Cerebellar nuclear complex (tissue), 1 donor: ENCODE measurements at places on chromosomes 7 and 10.

DNA sequence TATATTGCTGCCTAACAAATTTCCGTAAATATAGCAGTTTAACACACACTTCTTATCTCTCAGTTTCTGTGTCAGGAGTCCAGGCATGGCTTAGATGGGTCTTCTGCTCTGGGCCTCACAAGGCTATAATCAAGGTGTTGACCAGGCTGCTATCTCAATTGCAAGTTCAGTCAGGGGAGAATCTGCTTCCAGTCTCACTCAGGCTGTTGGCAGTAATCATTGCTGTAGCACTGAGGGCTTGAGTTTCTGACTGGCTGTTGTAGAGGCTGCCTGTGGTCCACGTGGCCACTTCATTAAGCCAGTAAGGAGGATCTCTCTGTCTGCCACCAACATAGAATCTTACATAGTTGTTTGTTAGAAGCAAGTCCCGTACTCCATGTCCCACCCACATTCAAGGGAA is 138.4 kb downstream of the ST7 start:
- DNase-seq: no peak

GRCh38 chr7:39413636-39414223 is 152.5 kb upstream of the YAE1 start:
- no peak for DNase-seq

GRCh38 chr7:159010411-159010810 is 134.3 kb downstream of the VIPR2 start:
- DNase-seq: no peak

DNA sequence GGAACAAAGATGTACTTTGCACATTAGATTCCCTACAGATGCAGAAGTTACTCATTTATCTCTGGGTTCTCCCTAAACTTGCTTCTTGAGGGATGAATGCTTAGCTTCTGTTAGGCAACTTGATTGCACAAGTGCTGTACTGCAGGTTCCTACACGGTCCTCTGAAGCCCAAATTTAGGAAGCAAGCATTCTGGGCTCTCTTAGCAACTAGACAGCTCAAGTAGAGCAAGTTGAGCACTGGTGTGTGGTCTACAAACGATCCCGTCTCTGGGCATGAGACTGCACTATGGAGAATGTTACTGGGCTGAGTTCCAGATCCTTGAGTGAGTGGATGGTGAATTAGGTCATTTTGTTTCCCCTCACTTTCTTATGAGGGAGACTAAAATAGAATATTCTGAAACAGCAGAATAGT is 14.3 kb downstream of the SEMA3D start:
- DNase-seq: no peak

DNA sequence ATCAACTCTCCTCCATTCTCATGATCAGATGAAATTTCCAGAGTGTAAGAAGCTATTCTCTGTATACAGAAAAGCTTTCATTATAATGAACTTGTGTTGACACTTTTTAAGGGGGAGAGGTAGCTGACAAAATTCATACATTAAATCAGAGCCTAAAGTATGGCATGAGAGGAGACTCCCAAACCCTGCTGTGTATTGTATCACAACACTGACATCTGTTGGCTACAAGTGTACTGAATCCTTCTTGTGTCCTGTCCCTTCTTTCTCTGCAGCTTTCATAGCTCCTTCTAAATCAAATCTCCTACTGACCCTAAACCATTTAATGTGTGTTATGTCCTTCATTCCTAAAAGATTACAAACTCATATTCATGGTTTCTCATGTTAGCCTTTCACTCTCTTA is 70.9 kb downstream of the GCC1 start:
- no peak for DNase-seq

- no peak for DNase-seq
Observed at GRCh38 chr7:37320848-37321468, 127.7 kb downstream of the ELMO1 start.

- DNase-seq: no peak
Observed at GRCh38 chr10:16231734-16232435, 204.9 kb upstream of the PTER start.

DNA sequence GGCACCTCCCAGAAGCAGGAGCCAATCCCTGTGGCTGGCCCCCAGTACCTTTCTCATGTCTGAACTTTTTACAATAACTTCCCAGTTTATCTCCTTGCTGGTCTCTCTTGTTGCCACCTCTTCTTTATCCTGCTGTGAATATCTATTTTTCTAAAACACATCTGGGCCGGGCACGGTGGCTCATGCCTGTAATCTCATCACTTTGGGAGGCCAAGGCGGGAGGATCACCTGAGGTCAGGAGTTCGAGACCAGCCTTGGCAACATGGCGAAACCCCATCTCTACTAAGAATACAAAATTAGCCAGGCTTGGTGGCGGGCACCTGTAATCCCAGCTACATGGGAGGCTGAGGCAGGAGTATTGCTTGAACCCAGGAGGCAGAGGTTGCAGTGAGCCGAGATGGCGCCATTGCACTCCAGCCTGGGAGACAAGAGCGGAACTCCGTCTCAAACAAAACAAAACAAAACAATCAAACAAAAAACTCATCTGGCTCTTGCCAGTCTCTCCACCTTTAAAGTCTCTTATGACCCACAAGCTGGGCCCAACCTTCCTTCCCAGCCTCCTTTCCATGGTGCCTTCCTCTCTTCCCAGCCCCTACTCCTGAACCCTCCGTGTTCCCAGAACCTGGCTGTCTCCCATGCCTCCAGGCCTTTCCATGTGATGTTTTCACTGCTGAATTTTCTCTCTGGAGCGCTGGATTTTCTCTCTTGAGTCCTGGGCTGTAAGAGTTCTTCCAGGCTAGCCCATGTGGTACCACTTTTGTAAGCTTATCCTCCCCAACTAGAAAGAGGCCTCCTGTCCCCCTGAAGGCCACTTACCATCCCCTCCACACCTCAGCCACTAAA is 51.3 kb downstream of the HIP1 start:
- DNase-seq: no peak

- DNase-seq: no peak
Observed at GRCh38 chr10:15046626-15047025, 2.9 kb downstream of the OLAH start.

- DNase-seq: no peak
Observed at GRCh38 chr7:45050198-45050597, 38.6 kb downstream of the NACAD start.

GRCh38 chr10:90125456-90126255 is 424.3 kb downstream of the KIF20B start:
- no peak for DNase-seq

DNA sequence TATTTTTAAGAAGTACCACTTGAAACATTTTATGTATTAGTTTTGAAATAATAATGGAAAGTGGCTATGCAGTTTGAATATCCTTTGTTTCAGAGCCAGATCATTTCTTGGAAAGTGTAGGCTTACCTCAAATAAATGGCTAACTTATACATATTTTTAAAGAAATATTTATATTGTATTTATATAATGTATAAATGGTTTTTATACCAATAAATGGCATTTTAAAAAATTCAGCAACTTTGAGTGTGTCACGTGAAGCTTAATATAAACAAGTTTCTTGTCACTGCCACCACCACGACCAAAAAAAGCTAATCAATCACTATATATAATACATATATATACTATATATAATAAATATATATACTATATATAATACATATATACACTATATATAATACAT is 4.8 kb downstream of the IL6 start:
- no peak for DNase-seq

DNA sequence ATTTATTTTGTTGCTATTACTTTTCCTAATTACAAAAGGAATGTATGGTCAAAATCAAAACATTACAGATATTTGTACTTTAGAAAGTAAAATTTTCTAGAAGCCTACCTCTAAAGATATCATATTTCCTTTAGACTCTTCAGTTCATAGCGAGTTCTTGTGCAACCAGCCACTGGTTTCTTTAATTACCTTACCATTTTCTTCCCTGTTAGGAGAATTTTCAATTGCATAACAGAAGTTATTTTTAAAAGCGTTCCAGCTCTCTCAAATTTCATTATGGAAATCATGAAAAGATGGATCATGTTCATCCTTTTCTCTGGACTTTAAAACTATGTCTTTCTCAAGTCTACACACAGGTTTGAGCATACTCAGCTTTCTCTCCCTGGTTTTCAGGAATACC is 5.0 kb upstream of the TRUB1 start:
- no peak for DNase-seq

GRCh38 chr10:119762805-119763798 is 37.3 kb downstream of the INPP5F start:
- DNase-seq: no peak

DNA sequence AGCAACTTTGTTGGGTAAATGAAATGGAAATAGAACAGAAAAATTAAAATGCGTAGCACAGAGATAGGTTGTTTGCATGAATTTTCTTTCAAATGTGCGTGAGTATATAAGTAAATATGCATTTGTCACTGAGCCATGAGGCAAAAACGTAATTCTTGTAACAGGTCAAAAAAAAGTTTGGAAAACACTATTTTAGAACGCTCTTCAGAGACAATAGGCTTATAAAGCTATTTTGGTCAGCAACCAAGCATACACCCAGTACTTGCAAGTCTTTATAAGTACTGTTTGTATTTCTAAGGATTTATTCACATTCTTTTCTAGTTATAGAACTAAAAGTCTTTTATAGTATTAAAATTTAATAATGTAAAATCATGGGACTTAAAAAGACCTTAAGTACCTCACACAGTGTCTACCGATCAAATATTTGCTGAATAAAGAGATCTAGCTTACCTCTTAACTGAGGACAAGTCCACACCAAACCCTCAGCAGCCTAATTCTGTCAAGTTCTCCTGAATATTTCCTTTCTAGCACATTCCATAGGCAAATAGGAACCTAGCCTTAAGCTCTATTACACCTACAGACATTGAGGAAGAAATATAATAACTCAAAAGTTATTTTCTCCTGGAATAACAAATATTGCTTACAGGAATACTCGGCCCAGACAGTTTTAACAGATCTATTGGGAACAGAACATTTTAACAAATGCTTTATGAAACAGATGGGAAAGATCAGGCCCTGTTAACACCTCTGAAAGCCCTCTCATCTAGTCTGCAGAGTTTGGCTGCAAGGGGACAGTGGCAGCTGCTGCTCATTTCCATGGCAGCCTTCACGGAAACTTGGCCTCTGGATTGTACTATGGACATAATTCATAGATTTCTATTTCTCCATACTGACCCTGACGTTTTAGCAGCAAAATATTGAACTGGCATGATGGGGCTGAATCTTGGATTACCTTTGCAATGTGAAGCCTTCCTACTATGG is 8.8 kb downstream of the CRPPA start:
- no peak for DNase-seq

DNA sequence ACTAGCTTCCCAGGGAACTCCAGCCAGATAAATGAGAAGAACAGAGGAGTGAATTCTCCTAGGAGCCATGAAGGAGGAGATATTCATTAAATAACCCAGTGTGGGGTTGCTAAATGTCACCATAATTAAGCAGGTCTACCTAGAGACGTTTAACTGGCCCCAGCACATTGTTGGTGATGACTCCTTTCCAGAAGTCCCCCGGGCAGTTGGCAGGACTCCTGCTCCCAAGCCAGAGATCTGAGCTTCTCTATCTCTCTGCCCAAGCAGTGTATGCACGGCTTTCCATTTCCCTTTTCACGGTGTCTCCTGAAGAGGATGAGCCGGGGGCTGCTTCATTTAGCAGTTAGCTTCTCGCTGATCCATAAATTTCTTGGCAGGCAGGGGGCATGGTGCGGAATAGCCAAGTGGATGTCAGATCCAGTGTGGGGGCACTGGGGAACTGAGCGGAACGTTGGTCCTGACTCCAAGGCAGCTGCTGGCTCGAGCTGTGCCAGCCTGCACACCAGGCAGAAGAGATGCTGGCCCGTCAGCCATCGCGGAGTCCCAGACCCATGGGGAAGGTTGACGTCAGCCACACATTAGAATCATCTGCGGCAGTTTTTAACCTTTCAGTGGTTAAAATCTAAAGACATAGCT is 142.0 kb upstream of the NPY start:
- no peak for DNase-seq

DNA sequence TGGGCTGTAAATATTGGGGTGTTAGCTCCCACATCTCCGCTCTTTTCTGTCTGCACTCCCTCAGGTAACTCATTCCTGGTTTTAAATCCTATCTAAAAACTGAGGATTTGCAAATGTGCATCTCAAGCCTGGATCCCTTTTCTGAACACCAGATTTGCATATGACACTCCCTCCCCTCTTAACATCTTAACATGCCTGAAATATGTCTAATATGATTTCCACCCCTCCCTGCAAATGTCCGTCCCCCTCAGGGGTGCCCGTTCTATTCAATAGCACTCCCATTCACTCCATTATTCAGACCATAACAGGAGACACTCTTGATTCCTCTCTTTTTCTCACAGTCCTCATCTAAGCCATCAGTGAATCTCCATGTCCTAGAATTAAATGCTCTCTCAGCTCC is 8.3 kb upstream of the CALD1 start:
- no peak for DNase-seq

DNA sequence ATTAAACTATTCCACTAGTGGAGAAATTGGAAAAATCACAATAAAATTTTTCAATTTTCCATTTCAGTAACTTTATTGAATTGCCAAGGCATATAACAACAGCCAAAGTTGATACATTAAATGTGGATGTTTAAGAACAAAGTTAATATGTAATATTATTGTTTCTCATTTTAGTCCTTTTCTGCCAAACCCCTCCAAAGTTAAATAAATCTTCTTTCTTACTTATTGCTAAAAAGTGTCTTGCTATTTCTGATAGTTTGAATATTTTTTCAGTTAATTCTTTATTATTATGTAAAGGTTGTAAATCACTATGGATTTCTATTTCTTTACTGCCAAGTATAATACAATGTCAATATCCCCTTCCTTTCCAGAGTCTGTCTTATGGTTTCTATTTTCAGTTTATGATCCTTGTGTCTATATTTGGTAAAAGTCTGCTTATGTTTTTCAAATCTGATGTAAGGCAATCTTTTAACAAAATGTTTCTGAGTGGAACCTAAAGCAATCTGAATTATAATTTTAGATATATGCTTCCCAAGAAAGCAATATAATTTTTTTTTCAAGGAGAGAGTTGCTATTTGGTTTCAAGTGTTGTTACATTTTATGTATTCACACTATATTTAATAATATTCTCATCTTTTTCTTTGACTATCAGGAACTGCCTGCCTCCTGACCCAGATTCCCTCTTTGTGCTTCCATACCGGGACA is 80.3 kb upstream of the RHOBTB1 start:
- no peak for DNase-seq

GRCh38 chr7:90804370-90804769 is 208.2 kb downstream of the CDK14 start:
- no peak for DNase-seq

GRCh38 chr7:142485617-142486226 is 227.9 kb upstream of the PRSS58 start:
- DNase-seq: no peak

DNA sequence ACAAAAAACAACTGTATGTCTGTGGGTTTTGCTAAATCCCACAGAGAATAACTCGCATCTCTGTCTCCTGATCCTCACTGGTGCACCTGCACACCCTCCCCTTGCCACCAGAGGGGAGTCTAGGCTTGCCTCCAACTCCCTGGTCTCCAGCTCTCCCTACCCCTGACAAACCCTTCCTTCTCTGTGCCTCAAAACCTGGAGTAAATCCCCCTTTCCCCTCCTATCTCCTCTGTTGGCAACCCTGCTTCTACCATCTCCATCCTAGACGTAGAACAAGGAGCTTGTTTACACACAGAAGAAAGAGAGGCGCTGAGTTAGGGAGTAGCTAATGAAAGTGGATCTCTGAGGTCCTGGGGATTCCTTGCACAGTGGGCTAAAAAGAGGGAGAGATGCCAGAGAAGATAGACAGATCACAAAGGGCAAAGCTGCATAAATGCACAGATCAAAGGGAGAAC is 6.0 kb downstream of the MBLAC1 start:
- no peak for DNase-seq

- DNase-seq: no peak
Observed at GRCh38 chr10:34844448-34844847, 29.4 kb upstream of the PARD3 start.
